WERI-Rb-1 (cell line): ENCODE measurements at places on chromosomes 2 and 18.
A peak's percentile ranks its signal among the peaks of the same experiment; 100 is the strongest.

DNA sequence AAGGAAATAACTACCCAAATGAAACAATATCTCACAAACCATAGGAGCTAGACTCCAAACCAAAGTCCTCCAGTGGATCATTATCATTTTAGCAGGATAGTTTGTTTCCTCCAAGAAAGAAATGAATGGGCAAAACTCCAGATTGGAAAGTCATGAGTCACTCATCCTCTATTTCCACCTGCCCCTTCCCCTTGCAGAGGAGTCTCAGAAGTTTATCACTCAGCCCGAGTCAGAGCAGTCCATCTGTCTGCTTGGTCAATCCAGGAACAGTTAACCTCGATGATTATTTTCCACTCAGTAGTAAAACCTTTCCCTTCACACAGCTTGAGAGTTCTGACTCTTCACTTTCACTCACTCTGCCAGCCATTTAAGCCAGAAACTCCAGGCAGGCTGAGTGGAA lies 462.2 kb downstream of the BCL11A start:
- DNase-seq, result no peak

- DNase-seq, result no peak
These were observed 559.5 kb downstream of the PIK3C3 start for GRCh38 chr18:42514512-42514911.

GRCh38 chr2:111678651-111679050 lies 205.3 kb downstream of the ANAPC1 start:
- no peak for DNase-seq

DNA sequence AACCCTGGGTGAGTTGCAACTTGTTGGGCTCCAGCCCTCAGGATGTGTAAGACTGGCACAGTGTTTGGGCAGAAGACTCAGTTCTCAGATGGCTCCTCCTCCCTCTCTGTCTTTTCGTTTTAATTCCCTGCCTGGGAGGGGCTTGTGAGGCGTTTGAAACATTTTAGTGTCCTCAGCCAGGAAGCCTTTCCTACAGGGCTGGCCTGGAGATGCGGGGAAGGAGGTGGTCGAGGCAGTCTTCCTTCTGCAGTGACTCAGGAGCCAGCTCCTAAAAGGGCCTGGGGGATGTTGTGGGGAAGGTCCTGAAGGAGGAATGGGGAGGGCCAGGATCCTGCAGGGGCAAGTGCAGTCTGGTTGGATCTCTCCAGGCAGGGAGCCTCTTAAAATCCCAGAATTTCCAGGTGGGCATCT lies 22.1 kb upstream of the IGFBP5 start:
- DNase-seq, result no peak

GRCh38 chr2:33425586-33426031 lies 50.8 kb upstream of the RASGRP3 start:
- DNase-seq, result no peak

- DNase-seq, result no peak
These were observed 39.9 kb upstream of the EML6 start for GRCh38 chr2:54683596-54683995.

DNA sequence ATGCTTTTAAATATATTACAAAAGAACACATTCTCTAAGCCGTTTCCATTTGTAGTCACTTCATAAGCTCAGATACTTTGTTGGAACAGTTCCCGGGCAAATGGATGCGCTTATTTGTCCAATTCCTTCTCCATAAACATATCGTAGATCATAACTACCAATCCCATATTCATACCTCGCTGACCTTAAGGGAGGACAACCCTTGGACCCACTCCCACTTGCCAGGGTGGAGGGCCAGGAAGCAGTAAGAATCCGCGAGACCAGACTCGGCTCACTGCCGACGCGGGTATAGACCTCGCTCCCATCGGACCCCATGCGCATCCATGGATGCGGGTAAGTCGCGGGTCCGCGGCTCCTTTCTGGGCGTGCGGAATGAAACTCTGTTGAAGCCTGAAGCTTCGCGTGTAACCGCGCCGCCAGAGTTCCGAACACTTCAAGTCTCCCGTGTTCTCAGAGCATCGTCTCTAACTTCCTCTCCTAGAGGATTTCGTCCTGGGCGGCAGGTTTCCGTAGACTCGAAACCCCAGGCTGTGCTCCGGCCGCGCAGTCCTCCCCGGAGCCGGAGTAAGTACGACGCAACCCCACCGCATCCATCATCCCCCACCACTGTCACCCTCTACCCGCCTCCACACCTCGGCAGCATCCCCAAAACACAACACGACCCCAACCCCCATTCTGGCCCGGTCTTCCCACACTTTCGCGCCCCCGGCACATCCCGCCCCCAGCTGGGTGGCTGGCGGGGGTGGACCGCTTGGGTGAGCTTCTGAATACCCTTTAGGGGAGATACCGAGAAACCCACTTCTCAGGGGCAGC lies 1.1 kb downstream of the DSC3 start:
- no peak for DNase-seq

GRCh38 chr18:58386780-58387179 lies 242.1 kb downstream of the ALPK2 start:
- no peak for DNase-seq

DNA sequence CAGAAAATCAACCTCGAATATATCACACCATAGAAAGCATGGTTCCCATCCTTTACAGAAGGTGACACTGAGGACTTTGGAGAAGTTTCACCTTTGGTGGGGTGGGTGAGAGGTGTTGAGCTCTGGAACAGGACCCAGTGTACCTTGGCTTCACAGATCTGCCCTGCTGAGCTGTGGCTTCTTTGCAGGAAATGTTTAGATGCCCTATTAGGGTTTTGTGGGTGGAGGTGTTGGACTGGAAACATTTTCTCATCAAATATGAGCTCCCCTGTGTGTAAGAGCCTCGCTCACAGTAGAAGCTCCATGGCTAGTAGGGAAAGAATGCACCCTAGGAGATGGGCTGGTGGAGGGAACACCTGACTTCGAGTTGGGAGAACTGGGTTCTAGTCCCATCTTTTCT lies 55.6 kb downstream of the RPL37A start:
- DNase-seq, result no peak

GRCh38 chr2:118856330-118856977 lies 9.0 kb upstream of the EN1 start:
- no peak for DNase-seq

GRCh38 chr18:22191346-22191695 lies 21.9 kb downstream of the GATA6 start:
- DNase-seq, result no peak

- no peak for DNase-seq
These were observed 30.9 kb downstream of the OSBPL6 start for GRCh38 chr2:178225006-178225805.

DNA sequence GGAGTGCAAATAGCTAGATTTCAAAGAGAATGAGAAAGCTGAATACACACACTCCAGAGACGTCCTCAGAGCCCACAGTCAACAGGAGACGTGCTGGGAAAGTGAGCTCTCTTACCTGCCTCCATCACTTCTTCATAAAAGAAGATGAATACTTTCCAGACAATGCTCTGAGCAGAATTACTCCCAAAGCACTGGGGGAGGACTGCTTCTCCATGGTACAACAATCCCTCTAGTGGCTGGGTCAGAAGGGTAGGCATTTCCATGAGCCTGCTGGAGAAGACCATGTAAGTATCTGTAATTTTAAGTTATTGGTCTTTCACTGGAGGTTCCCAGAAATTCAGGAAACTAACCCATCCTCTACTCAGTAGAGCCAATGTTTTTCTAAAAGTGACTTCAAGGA lies 190.3 kb downstream of the RBM43 start:
- peak; percentile 45 for DNase-seq

GRCh38 chr2:101754618-101755017 lies 57.1 kb downstream of the MAP4K4 start:
- no peak for DNase-seq
